ENCODE measurements at places on chromosomes 13 and 19. TPM values are rescaled to one million over a fixed set of nuclear protein-coding genes. Genes with fewer than 3 reads are reported as not detected.

The RNF225 gene
- not detected for total RNA-seq

The C1QTNF9B gene
- not detected for total RNA-seq

GRCh38 chr13:80039000-80039399 lies 301.9 kb downstream of the SPRY2 start:
- no peaks in the 10 kb centered on the region for H3K36me3 ChIP-seq
- H3K27ac ChIP-seq, result no peak overlapping the region
- DNase-seq, result no peak
- no peak overlapping the region for H3K4me3 ChIP-seq
- no peaks in the 10 kb centered on the region for H3K4me1 ChIP-seq

GRCh38 chr13:33194820-33195692 lies 90.5 kb downstream of the STARD13 start:
- DNase-seq, result peak; percentile 73
- no peaks in the 10 kb centered on the region for H3K36me3 ChIP-seq
- peak overlapping the region; percentile 56 for H3K27ac ChIP-seq
- H3K27me3 ChIP-seq, result no peaks in the 10 kb centered on the region
- peaks cover 49% of the 10 kb centered on the region for H3K4me1 ChIP-seq
- no peak overlapping the region for H3K4me3 ChIP-seq

DNA sequence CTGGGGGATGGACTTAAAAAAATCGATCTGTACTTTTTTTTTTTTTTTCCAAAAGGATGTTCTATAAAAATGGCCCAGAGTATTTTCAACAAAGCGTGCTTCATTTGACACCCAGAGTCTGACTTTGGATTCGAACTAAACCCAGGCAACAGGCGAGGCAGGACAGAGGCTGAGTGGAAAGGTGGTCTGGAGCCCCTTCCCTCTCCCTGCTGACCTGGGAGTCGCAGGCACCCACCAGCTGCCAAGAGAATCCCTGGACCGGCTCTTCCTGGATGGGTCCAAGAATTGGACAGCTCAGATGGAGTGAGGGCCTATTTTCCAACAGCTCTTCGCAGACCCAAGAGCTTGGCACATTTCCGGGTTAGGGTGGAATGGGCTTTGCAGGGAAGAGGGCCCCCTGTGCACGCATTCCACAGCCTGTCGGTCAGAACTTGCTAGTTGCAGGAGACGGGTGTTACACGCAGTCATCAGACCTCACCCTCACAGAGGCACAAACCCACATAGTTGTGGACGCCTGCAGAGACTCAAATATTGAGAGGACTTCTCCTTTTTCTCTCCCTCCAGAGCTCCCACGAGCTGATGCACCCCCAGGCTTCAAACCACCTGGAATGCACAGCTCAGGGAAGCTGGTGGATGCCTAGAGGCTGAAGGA lies 15.2 kb downstream of the KCTD15 start:
- no peaks in the 10 kb centered on the region for H3K4me1 ChIP-seq
- no peak overlapping the region for H3K27ac ChIP-seq
- no peak overlapping the region for H3K4me3 ChIP-seq
- H3K27me3 ChIP-seq, result no peaks in the 10 kb centered on the region
- H3K36me3 ChIP-seq, result peaks cover 26% of the 10 kb centered on the region

GRCh38 chr13:26062853-26063444 lies 11.1 kb upstream of the SHISA2 start:
- H3K4me1 ChIP-seq, result no peaks in the 10 kb centered on the region
- H3K4me3 ChIP-seq, result no peak overlapping the region
- H3K36me3 ChIP-seq, result no peaks in the 10 kb centered on the region
- peak; percentile 59 for DNase-seq
- H3K27ac ChIP-seq, result no peak overlapping the region
- H3K27me3 ChIP-seq, result peaks cover 1% of the 10 kb centered on the region

- no peak overlapping the region for H3K4me3 ChIP-seq
- no peak overlapping the region for H3K27ac ChIP-seq
- no peaks in the 10 kb centered on the region for H3K36me3 ChIP-seq
Observed at GRCh38 chr13:51243227-51243626, 21.0 kb downstream of the FAM124A start.

- H3K27ac ChIP-seq, result no peak overlapping the region
- no peaks in the 10 kb centered on the region for H3K36me3 ChIP-seq
- H3K27me3 ChIP-seq, result no peaks in the 10 kb centered on the region
- H3K4me3 ChIP-seq, result no peak overlapping the region
- DNase-seq, result peak; percentile 32
Observed at GRCh38 chr13:48600374-48601364, 53.1 kb upstream of the CYSLTR2 start.

- H3K36me3 ChIP-seq, result no peaks in the 10 kb centered on the region
- DNase-seq, result no peak
- no peak overlapping the region for H3K27ac ChIP-seq
- no peaks in the 10 kb centered on the region for H3K27me3 ChIP-seq
- H3K4me3 ChIP-seq, result no peak overlapping the region
Observed at GRCh38 chr13:48586591-48587103, 53.8 kb upstream of the RCBTB2 start.

DNA sequence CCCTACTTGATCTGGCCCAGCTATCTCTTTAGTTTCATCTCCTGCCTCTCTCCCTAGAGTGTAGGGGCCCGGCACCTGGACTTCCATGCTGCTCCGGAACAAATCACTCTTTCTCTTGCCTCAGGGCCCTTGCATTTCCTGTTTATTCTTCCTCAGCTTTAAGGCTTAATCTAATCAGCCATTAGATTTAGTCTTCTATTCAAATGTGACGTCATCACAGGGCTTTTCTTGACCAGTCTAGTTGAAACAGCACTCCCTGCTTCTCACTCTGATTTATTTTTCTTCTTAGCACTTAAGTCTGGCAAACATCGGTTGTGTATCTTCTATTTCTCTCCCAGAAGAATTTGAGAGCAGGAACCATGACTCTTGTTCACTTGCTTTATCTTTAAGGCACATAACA lies 564.1 kb downstream of the EFNB2 start:
- H3K27me3 ChIP-seq, result no peaks in the 10 kb centered on the region

DNA sequence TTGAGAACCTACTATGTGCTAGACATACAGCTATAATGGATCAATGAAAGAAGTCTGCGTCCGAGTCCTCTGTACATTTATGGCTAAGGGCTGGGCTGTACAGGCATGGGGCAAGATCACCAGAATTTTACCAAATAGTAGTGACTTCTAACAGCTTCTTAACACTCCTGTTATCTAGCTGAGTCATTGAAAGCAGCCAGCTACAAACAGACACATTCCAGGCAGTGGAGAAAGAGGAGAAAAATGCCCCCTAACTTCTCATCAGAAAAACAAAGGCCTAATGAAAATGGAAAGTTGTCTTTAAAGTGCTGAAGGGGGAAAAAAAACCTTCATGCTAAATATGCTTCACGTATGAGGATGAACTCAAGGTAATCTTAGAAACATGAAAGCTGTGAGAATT lies 14.3 kb upstream of the ZNF667 start:
- no peaks in the 10 kb centered on the region for H3K27me3 ChIP-seq
- H3K27ac ChIP-seq, result no peak overlapping the region
- no peaks in the 10 kb centered on the region for H3K36me3 ChIP-seq
- no peaks in the 10 kb centered on the region for H3K4me1 ChIP-seq
